Nucleus accumbens (tissue), 56 donors: ENCODE measurements at places on chromosomes 2 and 18.
A peak's percentile ranks its signal among the peaks of the same experiment; 100 is the strongest.

DNA sequence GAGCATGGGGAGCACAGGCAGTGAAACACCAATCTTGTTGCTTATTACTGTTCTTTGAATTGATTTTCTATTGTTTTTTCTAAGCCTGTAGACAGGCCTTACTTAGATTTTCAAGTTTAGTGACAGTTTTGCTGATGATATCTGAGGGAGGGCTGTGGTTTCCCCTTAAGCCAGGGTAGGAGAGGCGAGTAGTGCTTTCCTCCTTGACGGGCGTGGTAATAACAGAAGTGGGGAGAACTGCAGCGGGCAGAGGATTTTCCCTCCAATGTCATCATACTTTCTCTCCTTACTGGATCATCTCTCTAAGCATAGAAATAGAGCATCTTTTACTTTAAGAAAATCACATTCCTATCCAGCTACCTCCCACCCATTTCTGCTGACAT, 314.4 kb downstream of the ALK start:
- DNase-seq: no peak

GRCh38 chr2:67393237-67393636, 3.9 kb upstream of the ETAA1 start:
- DNase-seq: no peak

DNA sequence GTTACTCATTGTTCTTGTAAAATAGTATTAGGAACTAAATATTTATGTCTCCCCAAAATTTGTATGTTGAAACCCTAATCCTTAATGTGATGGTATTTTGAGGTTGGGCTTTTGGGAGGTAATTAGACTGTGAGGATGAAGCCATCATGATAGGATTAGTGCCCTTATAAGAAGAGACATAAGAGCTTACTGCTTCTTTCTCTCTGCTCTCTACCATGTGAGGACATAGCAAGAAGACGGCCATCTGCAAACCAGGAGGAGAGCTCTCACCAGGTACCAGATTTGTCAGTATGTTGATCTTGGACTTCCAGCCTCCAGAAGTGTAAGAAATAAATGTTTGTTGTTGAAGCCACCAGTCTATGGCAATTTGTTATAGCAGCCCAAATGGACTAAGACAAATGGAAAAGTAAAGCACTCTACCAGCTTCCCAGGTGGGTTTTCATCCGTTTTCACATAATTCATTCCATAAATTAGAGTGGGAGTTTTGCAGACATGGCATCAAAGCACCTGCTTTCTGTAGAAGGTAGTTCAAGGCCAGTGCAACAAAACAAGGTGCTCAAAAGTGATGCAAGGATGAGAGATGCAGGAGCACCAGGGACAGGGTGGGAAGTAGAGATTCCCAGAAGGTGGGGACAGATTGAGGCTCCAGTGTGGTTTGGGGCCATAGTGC, 70.7 kb downstream of the MYCN start:
- no peak for DNase-seq

- DNase-seq: no peak
Measured at GRCh38 chr2:107591561-107592279, 235.0 kb upstream of the RGPD4 start.

DNA sequence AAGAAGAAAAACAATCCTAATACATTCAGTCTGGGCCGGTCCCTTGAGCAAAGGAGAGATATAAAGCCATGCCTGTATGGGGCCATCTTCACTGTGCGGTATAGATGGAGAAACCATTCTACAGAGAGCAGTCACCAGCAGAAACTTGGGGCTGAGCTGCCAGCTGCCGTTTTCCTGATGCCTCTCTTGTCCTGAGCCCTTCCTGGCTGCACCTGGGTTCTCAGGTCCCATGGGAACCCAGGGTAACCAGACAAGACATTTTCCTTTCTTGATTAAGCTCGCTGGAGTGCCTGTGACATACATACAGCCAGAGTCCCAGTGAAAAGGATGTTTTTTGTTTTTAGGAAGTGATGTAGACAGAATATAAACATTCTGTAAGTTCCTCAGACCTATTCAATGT, 5.3 kb upstream of the METTL21A start:
- no peak for DNase-seq

- DNase-seq: no peak
Measured at GRCh38 chr2:106982350-106982749, 96.4 kb upstream of the ST6GAL2 start.

- no peak for DNase-seq
Measured at GRCh38 chr2:5689750-5690149, 2.4 kb upstream of the SOX11 start.

GRCh38 chr2:130920415-130921163, 83.9 kb downstream of the ARHGEF4 start:
- peak; percentile 35 for DNase-seq

DNA sequence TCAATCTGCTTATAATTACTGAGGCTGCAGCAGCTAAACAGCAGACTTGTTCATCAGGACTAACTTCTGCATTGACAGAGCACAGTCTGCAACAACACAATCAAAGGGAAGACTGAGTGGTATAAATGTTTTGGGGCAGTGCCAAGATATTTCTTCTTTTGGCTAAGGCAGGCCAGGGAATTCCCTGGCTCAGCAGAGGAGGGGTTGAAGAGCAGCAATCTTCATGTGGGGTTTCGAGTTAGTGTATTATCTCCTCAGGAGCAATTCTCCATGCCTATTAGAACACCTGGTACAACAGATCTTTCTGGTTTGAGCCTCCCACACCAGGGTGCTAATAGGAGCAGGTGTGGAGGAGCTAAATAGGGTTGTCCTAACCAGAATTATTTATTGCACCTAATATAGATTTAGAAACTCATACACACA, 103.0 kb upstream of the STK17B start:
- DNase-seq: no peak

DNA sequence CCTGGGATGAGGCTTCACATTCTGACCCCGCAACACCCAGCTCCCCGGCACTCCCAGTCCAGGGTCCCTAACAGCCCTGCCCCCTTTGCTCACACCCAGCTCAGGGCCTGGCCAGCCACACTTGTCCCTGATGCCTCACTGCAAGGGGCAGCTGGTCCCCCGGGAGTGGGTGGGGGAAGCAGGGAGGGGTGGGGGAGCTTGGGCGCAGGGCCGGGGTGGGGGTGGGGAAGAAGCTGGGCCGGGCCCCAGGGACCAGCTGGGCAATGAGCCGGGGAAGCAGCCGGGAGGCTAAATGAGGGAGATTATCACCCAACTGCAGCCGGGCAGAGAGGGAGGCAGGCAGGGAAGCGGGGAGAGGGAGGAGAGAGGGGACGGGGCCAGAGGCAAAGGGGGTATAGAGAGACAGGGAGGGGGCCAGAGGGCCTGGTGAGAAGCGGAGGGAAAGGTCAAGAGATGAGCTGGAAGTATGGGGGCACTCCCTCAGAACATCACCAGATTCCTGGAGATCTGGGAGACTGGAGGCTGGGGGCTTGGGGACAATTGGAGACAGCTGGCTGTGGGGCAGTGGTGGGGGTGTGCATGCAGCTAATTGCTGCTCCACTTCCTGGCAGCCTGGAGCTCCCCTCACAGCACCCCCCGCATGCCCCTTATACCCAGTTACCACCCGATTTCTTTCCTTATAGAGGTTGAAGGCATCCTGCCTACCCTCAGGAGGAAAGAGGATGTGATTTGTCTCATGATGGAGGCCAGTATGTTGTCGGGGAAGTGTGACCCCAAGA, 2.5 kb upstream of the ASIC4 start:
- no peak for DNase-seq

DNA sequence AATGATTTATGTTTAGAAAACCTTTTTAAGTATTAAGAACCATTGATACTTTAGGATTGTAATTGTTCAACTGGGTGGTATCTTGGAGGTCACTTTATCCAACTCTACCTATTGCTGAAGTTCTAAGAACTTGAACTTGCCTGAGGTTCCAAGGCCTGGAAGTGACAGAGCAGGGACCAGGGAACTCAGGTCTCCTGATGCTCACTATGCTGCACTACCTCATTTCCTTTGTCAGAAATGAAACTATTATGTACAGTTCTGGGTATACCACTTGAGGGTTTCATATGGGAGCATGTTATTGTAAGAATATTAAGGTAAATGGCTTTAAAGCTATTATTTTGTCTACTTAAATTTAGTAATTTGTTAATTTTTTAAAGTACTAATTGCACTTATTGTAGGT, 3.0 kb downstream of the MBD5 start:
- no peak for DNase-seq

DNA sequence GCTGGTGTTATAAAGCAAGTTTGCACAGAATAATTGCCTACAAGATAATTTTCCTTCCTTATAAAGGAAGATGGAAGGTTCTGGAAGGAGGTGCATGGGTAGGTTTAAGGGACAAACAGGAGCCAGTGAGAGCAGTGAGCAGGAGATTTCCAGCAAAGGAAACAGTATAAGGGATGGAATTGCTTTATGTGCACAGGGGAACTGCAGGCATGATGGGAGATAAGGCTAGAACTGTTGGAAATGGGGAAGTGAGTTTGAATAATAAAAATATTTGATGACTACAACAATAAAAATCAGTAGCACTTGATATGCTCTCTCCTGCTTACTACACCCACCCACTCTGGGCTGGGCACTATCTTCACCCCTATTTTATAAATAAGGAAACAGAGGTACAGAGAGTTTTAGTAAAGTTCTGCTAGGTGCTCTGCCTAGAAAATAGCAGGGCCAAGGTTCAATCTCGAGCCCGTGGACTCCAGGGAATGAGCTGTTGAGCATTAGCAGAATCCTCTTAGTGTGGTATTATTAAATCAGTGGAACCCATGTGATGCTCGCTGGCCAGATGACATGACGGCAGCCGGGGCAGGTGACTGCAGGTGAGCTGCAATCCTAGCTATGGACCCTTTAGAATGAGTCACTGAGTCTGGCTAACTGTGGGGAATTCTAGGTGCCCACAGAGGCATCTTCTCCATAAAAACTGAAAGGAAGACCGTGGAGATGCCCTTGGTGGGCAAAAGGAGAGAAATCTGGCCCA, 302.5 kb downstream of the PIEZO2 start:
- no peak for DNase-seq

GRCh38 chr2:221551864-221552263, 20.2 kb downstream of the EPHA4 start:
- no peak for DNase-seq

- no peak for DNase-seq
Measured at GRCh38 chr2:50863856-50864255, 168.1 kb downstream of the NRXN1 start.

DNA sequence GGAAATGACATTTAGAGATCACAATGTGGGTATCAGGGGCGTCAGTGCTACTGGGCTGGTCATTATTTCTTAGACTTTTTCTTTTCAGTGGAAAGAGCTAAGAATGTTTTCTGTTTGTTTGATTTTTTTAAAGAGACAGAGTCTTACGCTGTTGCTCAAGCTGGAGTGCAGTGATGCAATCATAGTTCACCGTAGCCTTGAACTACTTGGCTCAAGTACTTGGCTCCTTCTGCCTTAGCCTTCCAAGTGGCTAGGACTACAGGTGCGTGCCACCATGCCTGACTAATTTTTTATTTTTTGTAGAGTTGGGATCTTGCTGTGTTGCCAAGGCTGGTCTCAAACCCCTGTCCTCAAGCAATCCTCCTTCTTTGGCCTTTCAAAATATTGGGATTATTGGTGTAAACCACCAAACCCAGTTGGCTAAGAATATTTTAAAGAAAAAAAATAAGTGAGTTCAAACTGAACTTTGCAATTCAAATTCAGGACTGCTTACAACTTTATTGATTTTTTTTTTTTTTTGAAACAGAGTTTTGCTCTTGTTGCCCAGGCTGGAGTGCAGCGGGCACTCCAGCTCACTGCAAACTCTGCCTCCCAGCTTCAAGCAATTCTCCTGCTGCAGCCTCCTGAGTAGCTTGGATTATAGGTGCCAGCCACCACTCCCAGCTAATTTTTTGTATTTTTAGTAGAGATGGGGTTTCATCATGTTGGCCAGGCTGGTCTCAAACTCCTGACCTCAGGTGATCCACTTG, 154.2 kb downstream of the MIB1 start:
- DNase-seq: no peak

DNA sequence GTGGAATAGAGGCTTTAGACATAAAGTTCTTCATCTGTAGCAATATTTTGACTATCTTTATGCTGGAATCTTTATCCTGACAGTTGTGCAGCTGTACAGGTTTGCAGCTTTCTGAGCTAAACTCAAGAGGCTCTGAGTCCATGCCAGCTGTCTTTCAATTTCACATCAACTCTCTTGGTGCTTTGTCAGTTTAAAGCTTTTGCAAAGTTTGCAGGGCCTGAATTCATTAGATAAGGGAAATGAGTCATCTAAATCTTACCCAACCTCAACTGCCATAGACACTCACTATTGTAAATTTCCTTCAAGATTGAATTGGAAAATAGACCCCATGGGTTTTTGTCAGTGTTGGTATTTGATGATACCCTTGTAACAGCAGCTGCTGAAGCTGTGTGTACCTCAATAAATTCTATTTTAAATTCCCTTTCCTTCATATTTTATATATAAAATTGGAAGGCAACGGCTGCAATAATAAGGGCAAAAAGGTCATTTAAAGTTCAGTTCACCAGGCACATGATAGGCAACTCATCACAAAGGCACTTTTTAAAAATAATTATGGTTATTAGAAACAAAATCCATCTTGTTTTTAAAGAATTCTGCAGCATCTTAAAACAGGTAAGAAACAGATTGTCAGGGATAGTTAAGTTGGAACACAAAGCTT, 169.9 kb upstream of the SLC39A10 start:
- no peak for DNase-seq

GRCh38 chr2:201432621-201433393, 18.5 kb downstream of the TRAK2 start:
- no peak for DNase-seq

GRCh38 chr18:64972545-64972944, 778.3 kb upstream of the CDH7 start:
- DNase-seq: no peak

DNA sequence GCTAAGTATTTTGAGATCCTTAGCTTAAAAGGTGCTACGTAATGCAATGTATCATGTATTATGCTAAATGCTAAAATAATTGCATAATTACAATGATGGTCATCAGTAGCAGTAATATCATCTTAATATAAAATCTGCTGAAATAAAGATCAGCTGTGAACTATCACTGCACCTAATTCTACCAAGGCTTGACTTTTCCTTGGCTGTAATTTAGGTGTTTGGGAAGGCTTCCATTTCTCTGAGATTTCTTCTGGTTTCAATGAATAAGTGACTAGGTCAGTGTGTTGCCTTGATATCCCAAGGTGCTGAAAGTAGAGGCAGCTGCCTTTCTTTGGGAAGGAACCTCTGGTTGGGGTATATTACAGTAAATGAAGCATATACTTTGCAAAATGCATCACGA, 376.1 kb downstream of the STK39 start:
- no peak for DNase-seq

DNA sequence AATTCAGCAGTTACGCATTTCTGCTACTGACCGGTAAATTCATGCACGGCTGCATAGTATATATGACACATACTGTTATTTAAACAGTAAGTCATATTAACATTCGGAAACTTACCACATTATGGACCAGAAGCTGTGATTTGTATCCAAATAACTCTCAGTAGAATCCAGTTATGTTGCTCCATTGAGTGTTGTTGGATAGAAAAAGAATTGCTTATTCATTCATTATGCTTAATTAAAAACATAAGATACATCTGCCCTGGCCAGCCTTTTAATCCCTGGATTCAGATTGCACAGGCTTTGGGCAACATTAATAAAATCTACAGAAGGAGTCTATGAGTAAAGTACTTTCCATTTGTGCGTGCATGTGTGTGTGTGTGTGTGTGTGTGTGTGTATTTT, 111.3 kb downstream of the CPS1 start:
- no peak for DNase-seq
